ENCODE measurements at places on chromosomes 5 and 9. TPM values are rescaled to one million over a fixed set of nuclear protein-coding genes. Genes with fewer than 3 reads are reported as not detected.

NR5A1 gene
- 0.26 TPM for total RNA-seq

ADRA1B gene
- 1.9 TPM for total RNA-seq

CSF1R gene
- 1.4 TPM for total RNA-seq

MCCC2 gene
- 30.2 TPM for total RNA-seq

STKLD1 gene
- total RNA-seq: 0.58 TPM

PLPP7 gene
- total RNA-seq: 0.20 TPM

SAXO1 gene
- 0.10 TPM for total RNA-seq

TMOD1 gene
- 0.48 TPM for total RNA-seq

ZFP2 gene
- 1.1 TPM for total RNA-seq

ORM2 gene
- not detected for total RNA-seq

ANKRD55 gene
- not detected for total RNA-seq

MLANA gene
- not detected for total RNA-seq

PRR7 gene
- total RNA-seq: 9.9 TPM

SEPTIN8 gene
- 106 TPM for total RNA-seq

SPATA9 gene
- total RNA-seq: 0.98 TPM

REEP2 gene
- total RNA-seq: 16.0 TPM

CMYA5 gene
- 1.5 TPM for total RNA-seq

CBY3 gene
- total RNA-seq: not detected

ARL14EPL gene
- total RNA-seq: not detected

C9orf153 gene
- total RNA-seq: not detected

CTSV gene
- 36.3 TPM for total RNA-seq

SNAPC4 gene
- 18.6 TPM for total RNA-seq

CKMT2 gene
- total RNA-seq: 0.18 TPM

THG1L gene
- 9.7 TPM for total RNA-seq

TMEM171 gene
- total RNA-seq: 0.38 TPM

CAMK2A gene
- 1.6 TPM for total RNA-seq

MYOT gene
- not detected for total RNA-seq

TRAF1 gene
- total RNA-seq: 4.2 TPM

DRD1 gene
- 0.23 TPM for total RNA-seq

PCDHB5 gene
- 8.7 TPM for total RNA-seq

FBXL7 gene
- total RNA-seq: 22.4 TPM

FGFR4 gene
- total RNA-seq: 4.8 TPM

Data from astrocyte (in vitro differentiated cells and primary cell).